Activated CD4-positive, alpha-beta T cell treated with anti-CD3 and anti-CD28 coated beads for 4 hours (primary cell): ENCODE measurements at places on chromosomes 12 and 14.
A peak's percentile ranks its signal among the peaks of the same experiment; 100 is the strongest.

DNA sequence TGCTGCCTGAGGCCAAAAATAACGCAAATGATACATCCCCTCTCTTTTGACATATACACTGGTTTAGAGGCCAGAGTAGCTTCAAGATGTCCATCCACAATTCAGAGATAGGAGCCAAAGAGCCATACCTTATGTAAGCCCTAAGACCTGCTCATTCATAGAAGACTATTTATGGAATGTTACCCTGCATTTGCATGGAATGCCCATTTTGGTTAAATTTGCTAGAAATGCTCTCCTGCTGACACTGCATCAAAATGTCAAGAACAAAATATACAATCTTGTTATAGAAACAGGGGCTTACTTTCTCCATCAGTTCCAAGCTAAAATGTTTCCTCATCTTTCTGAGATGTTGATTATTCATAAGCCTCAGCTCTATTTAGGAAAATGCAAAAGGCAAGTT is 183.3 kb upstream of the CDKN3 start:
- DNase-seq = no peak

DNA sequence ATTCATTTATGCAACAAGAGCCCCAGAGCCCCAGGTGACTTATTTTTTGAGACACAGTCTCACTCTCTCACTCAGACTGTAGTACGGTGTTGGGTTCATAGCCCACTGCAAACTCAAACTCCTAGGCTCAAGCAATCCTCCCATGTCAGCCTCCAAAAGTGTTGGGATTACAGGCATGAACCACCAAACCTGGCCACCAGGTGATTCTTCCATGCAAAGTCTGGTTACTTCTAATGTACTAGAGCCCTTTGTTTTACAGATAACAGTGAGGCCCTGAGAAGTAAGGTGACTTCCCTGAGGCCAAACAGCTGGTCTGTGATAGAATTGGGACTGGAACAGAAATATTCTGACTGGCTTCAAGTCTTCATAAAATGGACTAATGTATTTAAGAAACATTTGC is 10.0 kb upstream of the KCNK10 start:
- no peak for DNase-seq

DNA sequence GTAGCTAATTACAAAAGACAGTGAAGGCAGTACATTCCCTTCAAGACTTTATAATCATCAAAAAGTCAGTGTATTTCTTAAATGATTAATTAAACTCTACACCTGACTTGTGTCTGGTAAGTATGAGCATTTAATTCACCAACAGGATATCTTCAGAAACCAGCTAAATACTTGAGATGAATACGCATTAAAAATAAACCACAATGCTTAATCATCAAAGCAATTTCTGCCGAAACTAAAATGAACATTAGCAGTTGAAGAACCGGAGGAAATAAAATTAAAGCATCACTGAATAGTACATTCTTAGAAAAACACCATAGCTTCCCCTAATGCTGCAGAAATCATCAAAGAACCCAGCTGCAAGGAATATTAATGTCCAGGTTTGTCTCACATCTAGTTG is 32.7 kb downstream of the SLC25A21 start:
- DNase-seq = no peak

GRCh38 chr14:28756884-28757570 is 9.6 kb upstream of the FOXG1 start:
- no peak for DNase-seq

- DNase-seq = no peak
These were observed 81.1 kb upstream of the ESRRB start for GRCh38 chr14:76294876-76295275.

DNA sequence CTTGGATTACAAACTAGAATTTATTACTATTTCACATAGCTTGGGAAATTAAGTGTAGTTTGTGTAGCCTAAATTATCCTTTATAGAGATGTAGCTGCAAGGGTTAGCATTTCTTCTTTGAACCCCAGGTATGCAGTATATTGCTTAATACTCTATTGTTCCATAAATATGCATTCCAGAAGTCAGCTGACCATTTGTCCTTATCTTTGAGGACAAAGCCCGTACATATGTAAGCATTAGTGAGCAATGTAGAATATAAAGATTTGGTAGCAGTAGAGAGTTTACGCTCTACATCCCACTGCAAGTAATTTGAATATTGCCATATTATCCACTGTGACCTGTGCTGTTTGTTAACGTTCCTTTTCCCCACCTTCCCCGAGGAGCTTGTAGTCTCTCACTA is 26.9 kb downstream of the PPM1A start:
- no peak for DNase-seq

DNA sequence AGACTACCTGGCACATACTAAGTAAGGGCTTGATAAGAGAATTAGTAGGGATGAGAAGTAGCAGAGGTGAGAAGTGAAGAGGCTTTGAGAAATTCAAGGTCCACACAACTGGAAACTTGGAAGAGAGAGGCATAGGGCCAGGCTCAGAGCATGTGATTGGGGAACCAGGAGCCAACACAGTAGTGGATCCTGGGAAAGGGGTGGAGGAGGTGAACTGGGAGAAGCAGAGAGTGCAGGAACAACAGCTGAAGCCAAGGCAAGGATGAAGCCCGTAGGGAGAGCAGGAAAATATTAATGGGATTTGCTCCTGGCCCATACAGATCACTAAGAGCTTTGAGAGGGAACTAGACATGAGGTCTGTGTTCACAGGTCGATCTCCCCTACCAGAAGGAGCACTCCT is 1.4 kb upstream of the ITGB7 start:
- DNase-seq = no peak

GRCh38 chr12:50167049-50167828 is at the start of gene CERS5:
Gene CERS5, minus strand, starts transcription at chr12:50167369. Its CDS starts 72 bp downstream, at chr12:50167297.
- DNase-seq = peak; percentile 92

- no peak for DNase-seq
These were observed 79.8 kb upstream of the FSCB start for GRCh38 chr14:44586910-44587309.

DNA sequence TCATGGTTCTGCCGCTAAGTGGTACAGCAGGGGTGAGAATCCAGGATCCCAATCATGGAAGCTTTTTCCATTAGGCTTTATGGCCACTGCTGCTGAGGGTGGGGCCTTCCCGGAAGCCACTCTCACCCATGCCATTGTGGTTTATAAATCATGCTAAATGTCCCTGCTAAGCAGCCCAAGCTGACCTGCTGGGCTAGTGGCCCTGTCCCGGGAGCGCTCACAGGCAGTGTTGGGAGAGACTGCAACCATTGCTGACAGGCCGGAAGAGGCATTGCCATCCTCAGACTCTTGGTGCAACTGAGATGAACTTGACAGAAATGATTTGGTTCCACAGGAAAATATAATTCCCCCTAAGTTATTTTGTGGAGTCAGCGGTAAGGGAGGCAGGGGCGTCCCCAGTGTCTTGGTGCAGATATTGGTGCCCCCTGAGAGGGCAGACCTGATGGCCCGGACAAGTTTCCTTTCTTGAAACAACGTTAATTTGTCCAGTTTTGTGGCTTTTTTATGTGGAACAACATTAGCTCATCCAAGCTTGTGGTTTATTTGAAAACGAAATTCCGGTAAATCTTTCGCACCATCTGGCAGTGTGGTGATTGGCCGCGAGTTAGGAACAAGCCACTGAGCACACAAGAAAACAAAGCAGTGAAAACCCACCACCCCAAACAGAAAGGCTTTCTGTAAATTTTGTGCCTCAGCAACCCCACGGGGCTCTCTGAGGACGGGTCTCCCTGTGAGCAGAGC is 82.3 kb downstream of the SSPN start:
- no peak for DNase-seq

GRCh38 chr12:81086342-81086741 is 8.5 kb downstream of the ACSS3 start:
- no peak for DNase-seq

- no peak for DNase-seq
These were observed 56.2 kb downstream of the PHETA1 start for GRCh38 chr12:111312708-111313107.

- DNase-seq = no peak
These were observed 2.2 kb downstream of the NUDT4 start for GRCh38 chr12:93379981-93380361.

- no peak for DNase-seq
These were observed 165.4 kb downstream of the MDGA2 start for GRCh38 chr14:47509957-47510356.

GRCh38 chr14:96065661-96066459 is 26.7 kb downstream of the C14orf132 start:
- no peak for DNase-seq

GRCh38 chr14:74135426-74135825 is 50.7 kb downstream of the LIN52 start:
- DNase-seq = no peak

DNA sequence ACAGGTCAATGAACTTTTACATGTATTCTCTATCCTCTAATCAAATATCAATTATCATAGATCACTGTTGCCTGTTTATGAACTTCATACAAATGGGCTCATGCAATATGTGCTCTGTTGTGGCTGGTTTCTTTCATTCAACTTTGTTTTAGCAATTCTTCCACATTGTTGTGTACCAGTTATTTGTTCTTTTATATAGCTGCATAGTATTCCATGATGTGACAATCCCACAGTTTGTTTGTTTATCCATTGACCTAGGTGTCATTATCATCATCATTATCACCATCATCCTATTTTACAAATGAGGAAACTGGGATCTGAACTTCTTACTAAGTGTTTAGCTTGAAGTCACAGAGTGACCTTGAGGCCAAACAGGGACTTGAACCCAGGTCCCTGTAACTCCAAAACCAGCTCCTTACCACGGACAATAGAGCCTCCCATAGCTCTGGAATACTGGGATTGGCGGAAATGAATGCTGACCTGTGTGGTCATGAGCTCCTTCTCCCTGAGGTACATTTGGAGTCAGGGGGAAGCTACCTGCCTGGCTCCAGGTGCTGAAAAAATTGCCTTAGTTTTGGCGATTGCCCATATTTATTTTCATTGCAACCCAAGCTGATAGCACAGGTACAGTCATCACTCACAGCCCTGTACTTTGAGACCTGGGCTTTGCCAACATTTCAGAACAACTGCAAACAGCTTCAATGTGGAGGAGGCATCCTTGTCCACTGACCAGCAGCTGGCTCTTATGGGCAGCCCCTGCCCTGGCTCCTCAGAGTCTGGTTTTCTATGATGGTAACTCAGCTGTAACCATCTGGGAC is 9.2 kb downstream of the ZFP36L1 start:
- DNase-seq = no peak

- DNase-seq = no peak
These were observed 48.2 kb upstream of the MAP3K9 start for GRCh38 chr14:70857496-70857890.
